HS-5 (cell line): ENCODE measurements at places on chromosomes 3 and 15.
A peak's percentile ranks its signal among the peaks of the same experiment; 100 is the strongest.

- no peak for DNase-seq
Observed at GRCh38 chr3:149395107-149396089, 17.9 kb upstream of the TM4SF1 start.

DNA sequence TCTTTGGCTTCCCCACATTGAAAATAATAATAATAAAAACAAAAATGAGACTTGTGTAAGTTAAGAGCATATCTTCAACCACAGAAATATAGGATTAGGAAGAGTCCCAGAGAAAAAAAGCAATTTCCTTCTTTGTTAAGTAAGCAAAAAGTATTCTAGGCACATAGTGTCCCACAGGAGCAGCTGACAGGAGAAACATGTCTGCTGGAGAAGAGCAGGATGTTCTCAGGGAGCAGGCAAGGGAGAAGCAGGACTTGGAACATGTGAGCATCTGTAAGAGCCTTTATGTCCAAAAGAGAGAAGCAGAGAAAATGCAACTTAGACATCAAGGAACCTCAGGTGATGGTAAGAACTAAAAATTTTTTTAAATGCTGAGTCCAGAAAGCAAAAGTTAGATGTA, 39.0 kb downstream of the TTC23 start:
- no peak for DNase-seq

DNA sequence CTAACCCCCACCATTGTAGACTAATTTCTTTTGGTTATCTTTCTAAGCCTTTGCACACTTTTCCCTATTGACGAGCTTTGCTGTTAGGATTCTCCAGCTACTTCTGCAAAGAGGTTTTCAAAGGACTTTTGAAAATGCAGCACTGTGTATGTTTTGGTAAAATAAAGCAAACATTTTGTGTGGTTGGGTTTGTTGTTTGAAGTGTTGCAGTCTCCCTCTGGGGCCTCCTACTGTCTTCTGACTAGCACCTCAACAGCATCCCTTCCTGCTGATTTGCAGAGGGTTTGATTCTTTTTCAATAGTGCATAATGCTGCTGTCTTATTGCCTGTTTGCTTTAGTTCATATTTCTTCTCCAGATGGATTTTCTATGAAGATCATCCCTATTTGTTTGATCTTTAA, 775.1 kb upstream of the CFAP20DC start:
- DNase-seq: no peak

DNA sequence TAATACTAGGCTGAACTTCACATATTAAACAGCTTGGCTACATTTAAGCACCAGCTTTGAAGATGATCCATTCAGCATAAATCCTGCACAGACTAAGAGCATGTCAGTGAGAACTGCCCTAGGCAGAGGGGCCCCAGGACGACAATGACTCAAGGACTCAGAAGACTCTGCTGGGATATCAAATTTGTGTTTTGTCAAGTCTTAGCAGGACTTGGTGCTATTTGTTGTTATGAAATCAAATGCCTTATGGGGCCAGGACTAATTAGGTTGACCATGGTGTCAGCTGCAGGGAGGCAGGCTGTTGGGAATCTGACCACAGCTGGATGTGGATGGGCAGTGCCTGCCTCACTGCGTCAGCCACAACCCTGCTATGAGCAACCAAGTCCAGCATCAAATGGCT, 91.8 kb downstream of the RYR3 start:
- no peak for DNase-seq

GRCh38 chr3:50167069-50167840, 12.1 kb downstream of the SEMA3F start:
- no peak for DNase-seq

DNA sequence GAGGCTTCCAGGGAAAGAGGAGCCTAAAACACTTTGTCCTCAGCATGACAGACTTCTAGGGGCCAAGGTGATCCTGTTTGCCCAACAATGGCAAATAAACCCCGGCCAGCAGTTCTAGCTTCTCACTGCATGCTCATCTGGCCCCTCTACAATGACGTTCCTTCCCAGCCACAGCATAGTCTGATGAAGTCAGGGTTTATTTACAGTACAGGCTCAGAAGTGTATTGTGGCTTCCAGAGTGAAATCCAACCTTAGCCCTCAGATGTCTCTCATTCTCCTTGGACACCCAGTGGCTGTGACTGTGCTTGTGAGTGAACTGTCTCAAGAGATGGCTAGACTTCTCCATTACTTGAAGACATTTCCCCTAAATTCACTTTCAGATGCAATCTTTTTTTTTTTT, 40.8 kb downstream of the BFSP2 start:
- DNase-seq: no peak

DNA sequence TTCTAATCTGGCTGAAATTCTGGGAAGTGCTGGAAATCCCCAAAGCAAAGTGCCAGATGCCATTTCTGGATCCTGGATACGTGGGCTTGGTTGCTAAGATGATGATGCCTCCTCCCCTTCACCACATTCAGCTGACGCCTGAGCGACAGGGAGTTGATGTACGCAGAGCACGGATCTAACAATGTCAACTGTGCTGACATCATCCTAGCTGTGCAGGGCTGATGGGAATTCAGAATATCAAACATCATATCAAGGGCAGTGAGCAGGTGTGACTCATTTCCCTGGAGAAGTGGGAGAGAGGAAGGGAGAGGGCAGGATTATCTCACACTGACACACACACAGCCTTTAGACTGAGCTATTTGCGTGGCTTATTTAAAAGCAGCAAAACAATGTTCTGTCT, 92.6 kb upstream of the ZBTB20 start:
- peak; percentile 97 for DNase-seq

GRCh38 chr15:40095371-40096093, 13.1 kb downstream of the BMF start:
- DNase-seq: no peak

DNA sequence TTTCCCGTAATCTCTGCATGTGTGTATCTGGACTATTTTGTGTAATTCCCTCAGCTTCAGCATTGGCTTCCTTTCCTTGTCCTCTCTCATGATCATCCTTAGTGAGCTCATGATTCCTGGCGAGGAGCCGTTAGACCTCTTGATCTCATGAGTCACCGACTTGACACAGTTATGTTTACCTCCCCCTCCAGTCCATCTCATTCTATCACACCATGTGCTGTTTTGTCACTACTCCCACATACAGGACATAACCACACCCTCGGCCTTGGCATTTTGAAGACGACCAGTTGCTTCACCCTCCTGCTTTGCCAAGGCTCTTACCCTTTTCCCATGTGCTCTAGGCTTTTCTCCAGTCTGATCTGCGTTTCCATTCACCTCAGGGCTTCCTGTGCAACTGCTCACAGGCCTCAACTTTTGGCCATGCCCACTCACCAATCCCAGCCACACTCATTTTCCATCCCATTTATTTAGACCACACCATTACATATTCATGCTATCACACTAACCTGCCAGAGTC, 41.5 kb downstream of the CP start:
- peak; percentile 100 for DNase-seq

- no peak for DNase-seq
Observed at GRCh38 chr15:93719921-93720351, 511.4 kb upstream of the MCTP2 start.

DNA sequence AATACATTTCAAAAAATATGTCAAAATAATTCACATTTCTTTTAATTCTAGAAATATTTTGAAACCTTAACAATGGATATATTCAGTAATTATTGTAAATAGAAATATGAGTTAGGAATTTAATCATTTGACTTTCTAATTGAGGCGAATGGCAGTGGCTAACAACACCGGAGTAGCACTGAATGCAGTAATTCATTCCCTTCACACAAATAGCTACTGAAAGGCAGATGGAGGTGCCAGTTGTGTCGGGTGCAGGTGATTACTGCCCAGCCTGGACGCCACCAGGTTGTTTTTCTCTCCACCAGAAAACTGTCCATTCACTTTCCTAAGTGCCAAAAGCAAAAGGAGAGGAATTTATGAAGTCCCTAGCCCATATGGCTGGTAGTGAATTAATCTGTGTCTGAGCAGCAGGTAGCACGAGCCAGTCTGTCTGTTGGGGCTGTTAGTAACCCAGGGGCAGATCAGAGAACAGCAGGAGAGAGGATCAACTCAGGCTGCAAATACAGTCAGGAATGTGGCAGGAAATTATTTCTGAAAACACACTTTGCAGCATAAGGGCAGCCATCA, 79.3 kb upstream of the GMNC start:
- no peak for DNase-seq

- no peak for DNase-seq
Observed at GRCh38 chr3:10244009-10244408, 4.2 kb upstream of the TATDN2 start.
